ENCODE measurements at places on chromosomes 5 and 9. TPM values are rescaled to one million over a fixed set of nuclear protein-coding genes. Genes with fewer than 3 reads are reported as not detected.

DNA sequence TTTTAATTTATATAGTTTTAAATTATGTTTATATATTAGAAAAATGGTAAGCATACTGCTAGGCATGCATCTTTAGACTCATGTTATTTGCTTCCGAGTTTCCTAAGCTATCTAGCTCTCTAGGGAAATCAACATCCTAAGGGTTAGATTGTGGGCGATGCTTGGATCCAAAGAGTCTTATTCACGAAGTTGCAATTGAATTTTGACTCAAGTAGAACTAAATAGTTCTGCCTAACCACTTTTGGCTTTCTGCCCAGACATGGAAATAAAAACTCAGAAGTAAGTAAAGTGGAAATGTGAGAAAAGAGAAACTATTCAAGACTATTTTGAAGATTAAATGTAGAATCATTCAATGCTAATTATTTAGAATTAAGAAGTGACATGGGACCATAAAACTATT is 440.4 kb downstream of the CDH18 start:
- peak; percentile 16 for DNase-seq

GRCh38 chr5:94691291-94691690 is 72.8 kb downstream of the SLF1 start:
- DNase-seq = no peak

DNA sequence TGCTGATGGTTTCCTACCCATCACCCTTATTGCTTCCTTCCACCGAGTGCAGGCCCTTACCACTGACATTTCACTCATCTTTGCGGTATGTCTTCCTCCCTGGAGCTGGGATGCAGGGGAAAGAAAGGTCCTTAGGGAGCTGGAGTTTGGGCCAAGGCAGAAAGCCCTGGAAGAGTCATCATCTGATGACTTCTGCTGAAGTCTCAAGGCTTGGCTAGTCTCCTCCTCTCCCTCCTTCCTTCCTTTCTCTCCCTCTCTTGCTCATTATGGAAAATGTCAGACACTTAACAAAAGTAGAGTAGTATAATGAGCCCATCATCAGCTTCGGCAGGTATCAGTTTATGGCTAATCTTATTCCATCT is 40.0 kb downstream of the LARP1 start:
- no peak for DNase-seq

DNA sequence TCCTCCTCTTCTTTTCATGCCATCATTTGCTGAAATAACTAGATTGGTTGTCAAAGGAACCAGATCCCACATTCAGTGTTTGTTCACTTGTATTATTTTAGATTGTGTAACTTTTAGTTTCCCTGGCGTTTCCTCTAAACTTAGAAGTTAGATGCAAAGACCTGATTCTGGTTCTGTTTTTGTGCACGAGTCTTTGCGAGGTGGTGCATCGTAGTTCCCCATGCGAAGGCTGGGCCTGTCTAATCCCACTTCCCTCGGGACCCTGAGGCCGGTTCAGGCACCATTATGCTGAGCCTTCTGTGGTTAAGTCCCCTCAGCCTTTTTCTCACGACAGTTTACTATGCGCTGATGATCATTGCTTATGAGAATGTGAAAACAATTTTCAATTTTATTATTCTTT is 219.1 kb upstream of the OTULINL start:
- no peak for DNase-seq

DNA sequence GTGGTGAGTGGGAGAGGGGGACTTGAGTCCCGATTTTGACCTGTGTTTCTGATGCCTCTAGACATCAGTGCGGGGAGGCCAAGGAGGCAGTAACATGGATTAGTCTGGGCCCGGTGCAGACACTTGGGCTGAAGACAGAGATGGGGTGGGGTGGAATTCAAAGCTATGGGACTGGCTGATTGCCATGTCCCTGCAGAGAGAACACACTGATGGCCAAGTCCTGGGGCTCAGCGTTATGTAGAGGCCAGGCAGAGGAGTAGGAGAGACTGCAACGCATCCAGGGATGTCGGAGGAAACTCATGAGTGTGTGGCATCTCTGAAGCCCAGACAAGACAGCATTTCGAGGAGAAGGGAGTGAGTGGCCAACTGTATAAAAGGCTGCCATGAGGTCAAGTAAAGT is 30.1 kb downstream of the PSD2 start:
- DNase-seq = no peak

GRCh38 chr5:178940569-178941360 is at the start of gene ZNF454:
TSS of gene ZNF454 (plus strand) at chr5:178941198. CDS start at chr5:178942792, 1,594 bp downstream.
- peak; percentile 93 for DNase-seq

- no peak for DNase-seq
Measured at GRCh38 chr5:11852717-11853087, 51.5 kb downstream of the CTNND2 start.

GRCh38 chr9:86329649-86330048 is 24.6 kb downstream of the TUT7 start:
- no peak for DNase-seq

DNA sequence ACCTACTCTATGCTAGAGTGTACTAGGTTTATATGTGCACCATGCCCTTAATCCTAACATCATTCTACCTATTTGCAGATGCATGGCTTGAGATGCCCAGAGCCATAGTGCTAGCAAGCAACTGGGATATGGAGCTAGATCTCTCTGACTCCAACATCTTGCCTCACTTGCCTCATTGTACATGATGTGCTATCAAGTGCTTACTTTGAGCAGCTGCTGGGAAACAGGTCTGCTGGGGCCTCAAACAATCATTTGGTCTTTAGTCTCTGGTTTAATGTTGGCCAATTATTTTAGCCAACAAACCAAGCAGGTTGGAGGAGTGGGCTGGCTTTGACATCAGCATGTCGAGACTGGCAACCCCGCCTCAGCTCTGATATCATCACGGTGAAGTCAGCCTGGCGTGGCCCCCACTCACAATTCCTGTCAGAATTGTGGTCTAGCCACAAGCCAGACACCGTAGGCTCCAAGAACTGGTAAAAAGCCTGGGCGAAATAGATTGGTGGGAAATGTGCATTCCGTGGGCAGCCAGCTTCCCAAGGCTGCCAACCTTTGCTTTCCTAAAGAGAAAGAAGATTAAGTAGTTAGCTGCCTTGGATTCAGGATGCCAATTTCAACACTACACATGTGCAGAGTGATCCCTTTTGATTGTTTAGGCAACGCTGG is 21.1 kb upstream of the GAS1 start:
- DNase-seq = no peak

- no peak for DNase-seq
Measured at GRCh38 chr9:114771889-114772288, 34.0 kb downstream of the TNFSF15 start.

DNA sequence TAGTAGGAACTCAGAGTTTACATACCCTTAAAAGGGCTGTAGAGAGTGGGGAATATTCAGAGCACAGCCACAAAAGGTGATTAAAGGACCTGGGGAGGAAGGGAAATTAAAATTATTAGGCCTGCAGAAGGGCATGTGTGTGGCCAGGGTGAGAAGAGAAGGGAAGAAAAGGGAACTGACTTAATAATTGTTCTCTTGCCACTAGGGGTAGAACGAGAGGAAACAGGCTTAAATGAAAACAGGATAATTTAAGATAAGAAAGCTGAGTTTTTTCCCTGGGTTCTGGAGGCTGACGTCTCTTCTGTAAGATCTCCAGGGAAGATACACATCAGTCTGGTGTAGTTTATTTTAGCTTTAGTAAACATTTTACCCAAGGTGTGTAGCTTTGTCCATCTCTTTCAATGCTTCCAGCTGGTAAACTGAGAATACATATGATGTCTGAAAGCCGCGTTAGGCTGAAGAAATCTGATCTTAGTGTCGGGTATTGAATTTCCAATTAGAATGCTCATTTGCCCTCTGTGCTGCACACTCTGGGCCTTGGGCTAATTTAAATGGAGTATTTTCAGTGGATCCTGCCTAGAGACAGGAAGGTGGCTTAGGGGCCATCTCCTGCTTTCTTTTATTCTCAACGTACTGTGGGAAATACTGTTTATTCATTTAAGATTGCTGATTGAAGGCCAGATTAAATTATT is 416.8 kb downstream of the TMEM38B start:
- peak; percentile 29 for DNase-seq

DNA sequence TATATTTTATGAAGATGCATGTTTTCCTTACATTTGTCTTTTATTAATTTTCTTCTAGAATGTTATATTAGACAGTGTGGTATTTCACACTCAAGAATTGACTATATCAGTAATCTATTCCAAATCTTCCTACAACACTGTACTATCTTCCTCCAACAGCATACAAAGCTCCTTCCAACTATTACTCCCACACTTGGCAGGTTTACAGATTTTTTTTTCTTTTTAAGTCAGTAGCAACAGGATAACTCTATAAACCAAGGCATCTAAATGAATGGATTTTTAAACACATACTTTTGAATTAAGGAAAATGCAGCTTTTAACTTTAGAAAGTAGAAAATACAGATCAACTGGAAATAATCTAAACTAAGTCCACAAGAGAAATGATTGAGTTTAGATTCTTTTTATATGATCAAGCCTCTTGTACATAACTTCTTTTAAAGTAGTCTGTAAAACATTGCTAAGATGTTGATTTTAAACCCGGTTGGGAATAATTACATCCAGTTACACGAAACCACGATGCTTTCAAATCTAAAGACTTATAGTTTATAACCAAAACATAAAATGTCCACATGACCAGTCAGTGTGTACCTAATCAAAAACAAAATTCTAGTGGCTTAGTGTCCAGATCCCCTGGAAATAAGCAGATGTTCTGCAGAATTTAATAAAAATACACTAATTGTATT is 281.6 kb downstream of the ADAMTS6 start:
- DNase-seq = no peak

SPINK7 gene
- polyA plus RNA-seq = 0.28 TPM

CDH18 gene
- 1.2 TPM for polyA plus RNA-seq

AGXT2 gene
- polyA plus RNA-seq = 39.4 TPM

LCN10 gene
- polyA plus RNA-seq = 0.47 TPM

CCDC180 gene
- polyA plus RNA-seq = 27.8 TPM

GBA2 gene
- polyA plus RNA-seq = 140 TPM

ACSL6 gene
- polyA plus RNA-seq = 1.7 TPM

GADD45G gene
- 4.8 TPM for polyA plus RNA-seq

ADAMTS13 gene
- 6.1 TPM for polyA plus RNA-seq

SLC25A2 gene
- polyA plus RNA-seq = 0.14 TPM

AK8 gene
- 3.7 TPM for polyA plus RNA-seq

NDST1 gene
- polyA plus RNA-seq = 53.4 TPM

ZBED3 gene
- polyA plus RNA-seq = 26.1 TPM

GHR gene
- 17.3 TPM for polyA plus RNA-seq

PCDHGC5 gene
- polyA plus RNA-seq = 0.22 TPM

SPACA9 gene
- 8.8 TPM for polyA plus RNA-seq
